ENCODE measurements at places on chromosomes 7 and 10. TPM values are rescaled to one million over a fixed set of nuclear protein-coding genes. Genes with fewer than 3 reads are reported as not detected.
A peak's percentile ranks its signal among the peaks of the same experiment; 100 is the strongest.

DNA sequence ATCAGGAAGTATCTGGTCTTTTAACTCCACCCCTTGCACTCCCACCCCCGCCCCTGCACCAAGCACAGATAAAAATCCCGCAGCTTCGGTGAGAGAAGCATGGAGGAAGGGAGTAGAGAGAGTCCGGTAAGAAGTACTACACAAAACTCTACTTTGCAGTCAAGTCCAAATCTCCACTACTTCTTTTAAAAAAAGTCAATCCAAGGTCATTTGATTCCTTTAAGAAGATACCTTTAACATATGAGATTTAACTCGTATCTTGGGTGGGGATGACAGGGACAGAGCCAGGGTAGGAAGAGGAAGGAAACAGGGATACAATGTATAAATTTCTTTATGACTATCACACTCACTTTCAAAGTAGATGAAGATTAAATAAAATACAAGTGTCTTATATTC is 132.1 kb downstream of the NRBF2 start:
- DNase-seq, result peak; percentile 41

DNA sequence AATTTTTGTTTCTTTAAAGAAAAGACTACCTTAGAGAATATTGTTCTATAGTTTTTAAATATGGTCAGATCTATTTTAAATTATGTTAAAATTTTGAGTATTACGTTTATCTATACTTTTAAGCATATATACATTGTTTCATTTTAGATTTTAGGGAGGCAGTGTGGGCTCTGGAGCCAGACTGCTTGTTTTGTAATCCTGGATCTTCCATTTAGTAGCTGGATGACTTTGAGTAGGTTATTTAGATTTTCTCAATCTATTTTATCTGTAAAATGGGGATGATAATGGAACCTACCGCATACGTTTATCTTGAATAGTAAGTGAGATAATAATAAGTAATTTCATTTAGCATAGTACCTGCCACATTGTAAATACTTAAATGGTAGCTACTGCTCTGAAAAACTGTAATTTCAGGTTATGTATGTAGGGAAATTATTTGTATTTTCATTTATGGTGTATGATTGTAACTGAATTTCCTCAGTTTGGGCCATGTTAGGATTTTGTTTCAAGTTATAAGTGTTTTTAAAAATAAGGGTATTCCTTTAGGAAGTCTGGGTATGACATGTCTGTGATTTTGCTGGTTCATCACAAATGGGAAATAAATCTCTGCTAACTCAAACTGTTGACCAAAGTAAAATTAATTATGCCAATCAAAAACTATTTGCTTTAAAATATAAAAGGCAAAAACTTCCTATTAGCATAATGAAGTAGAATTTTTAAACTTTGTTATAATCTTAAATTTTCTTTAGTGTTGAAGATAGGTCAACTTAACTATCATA is 6.5 kb downstream of the PTEN start:
- no peak for DNase-seq

DNA sequence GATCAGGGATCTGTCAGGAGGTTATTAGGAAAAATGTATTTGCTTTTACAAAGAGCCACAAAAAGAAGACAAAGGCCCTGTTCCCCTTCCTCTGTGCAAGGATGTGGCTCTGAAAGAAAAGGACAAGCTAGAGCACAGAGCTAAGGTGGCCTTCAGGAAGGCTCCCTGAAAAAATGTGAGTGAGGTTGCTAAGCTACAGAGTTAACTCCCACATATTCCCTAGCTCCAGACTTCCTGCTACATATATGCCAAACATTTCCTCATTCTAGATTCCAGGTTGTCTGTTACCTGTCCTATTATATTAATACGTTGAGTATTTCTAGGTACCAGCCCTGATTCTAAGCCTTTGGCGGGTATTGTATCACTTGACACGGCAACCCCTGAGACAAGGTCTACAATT is 369.0 kb downstream of the PARD3 start:
- DNase-seq, result no peak

DNA sequence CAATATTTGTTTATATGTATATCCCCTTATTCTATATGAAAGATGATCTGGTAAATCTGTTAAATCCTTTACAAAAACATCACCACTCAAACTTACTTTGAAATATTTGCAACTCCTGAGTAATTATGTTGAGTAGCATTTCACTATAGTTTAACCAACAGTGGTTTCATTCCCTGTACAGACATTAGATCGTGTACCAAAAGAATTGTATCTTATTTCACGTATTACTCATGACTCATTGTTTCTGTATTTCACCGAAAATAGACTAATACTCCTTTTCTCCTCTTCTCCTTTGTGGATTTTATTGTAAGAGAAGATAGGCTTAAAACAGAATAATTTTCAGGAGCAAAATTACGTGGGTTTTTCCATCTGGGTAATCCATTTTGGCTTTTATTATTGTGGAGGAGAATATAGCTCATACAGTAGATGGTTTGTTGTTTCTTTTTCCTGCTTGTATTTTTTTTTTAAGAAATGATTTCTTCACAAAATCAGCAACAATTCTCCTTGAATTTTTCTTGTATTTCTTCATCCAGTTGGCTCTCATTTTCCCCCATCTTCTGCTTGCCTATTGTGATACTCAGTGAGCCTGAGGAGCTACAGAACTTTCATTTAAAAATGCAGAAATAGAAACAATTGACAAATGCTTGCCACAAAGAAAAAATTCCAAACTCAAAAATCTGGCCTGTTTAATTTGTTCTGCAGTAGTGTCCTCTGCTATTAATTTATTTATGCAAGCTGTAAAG is 90.6 kb upstream of the OIT3 start:
- DNase-seq, result no peak

The CPA4 gene
- total RNA-seq, result not detected

DNA sequence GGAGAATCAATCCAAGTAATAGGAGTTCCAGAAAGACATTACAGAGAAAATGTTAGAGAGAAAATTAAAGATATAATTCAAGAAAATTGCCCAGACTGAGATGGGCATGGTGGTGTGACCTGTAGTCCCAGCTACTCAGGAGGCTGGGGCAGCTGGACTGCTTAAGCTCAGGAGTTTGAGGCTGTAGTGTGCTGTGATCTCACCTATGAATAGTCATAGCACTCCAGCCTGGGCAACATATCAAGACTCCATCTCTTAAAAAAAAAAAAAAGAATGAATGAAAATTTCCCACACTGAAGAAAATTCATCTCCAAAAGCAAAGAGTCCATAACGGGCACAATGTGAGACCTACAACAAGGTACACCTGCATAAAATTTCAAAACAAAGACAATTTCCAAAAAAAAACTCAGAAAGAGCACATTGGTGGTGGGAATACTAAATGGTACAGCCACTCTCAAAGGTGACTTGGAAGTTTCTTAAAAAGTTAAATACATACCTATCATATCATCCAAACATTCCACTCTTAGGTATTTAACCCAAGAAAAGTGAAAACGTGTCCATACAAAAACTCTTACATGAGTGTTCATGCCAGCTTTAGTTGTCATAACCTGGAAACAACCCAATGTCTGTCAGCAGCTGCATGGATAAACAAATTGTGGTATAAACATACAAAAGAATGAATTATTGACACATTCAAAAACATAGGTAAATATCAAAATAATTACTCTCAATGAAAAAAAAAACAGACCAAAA is 6.9 kb upstream of the RGS10 start:
- DNase-seq, result no peak

The YKT6 gene
- total RNA-seq, result 63.3 TPM

- no peak for DNase-seq
These were observed 41.3 kb downstream of the SH3PXD2A start for GRCh38 chr10:103814105-103814504.

GRCh38 chr7:142414915-142415314 is 157.1 kb upstream of the PRSS58 start:
- DNase-seq, result no peak

The MRLN gene
- total RNA-seq, result not detected

The FAM25G gene
- total RNA-seq, result not detected

All from activated CD4-positive, alpha-beta T cell treated with anti-CD3 and anti-CD28 coated beads, Interleukin-2, amount 10 ng/mL, durations not matched to agents 7 days and 5 days (primary cell).